ENCODE measurements at places on chromosomes 12 and 14. TPM values are rescaled to one million over a fixed set of nuclear protein-coding genes. Genes with fewer than 3 reads are reported as not detected.

DNA sequence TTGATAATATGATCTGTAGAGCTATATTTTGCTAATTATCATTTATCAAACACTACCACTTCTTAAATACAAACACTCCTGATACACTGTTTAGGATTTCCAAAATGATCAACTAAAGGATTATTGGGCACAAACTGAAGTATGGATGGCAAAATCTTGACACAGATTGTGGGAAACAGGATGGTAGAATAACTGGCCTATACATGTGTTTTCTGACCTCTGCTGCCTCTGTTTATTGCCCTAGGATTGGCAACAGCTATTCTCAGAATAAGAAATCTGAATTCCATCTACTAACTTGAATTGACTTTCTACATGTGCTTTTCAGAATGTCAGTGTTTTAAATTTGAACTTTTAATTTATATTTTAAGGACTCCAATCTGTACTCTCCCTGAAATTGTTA lies 209.1 kb downstream of the MED13L start:
- no peaks in the 10 kb centered on the region for H3K36me3 ChIP-seq
- H3K4me3 ChIP-seq: no peak overlapping the region

GRCh38 chr12:112443916-112444315 lies 25.2 kb downstream of the PTPN11 start:
- no peaks in the 10 kb centered on the region for H3K27me3 ChIP-seq
- H3K4me3 ChIP-seq: no peak overlapping the region
- DNase-seq: no peak
- no peaks in the 10 kb centered on the region for H3K4me1 ChIP-seq
- no peak overlapping the region for H3K27ac ChIP-seq
- 0 out of 2 replicates have a peak, but pooled peaks cover 3% of the 10 kb centered on the region for H3K36me3 ChIP-seq

DNA sequence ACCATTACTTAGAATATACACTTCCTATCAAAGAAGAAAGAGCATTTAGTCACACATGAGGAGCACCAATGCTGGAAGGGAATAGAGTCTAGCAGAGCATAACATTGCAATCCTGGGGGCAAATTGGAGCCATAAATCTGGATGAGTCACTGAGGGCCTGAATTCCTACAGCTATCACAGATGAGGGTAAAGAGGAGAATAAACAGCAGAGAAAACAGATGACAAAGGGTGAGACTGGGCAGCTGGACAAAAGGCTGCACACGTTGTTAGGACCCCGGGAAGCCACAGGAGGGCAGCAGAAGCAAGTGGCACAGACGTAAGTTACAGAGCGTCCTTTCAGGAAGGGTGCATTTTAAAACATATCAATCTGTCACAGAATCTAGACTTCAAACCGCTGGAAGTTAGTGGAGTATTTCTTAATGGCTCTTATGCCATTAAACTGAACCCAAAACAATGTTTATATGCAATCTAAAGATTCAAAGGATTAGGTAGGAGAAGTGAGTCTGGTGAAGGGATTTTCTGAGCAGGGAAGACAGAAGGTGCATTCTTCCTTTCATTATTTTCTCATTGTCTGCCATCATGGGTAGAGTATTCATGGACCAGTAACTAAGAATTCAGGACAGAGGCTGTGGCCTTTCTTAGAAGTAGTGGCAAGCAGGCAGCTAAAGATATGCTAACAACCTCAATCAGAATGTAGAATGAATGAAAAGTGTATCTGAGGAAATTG lies 159.8 kb upstream of the DAAM1 start:
- H3K4me3 ChIP-seq: no peak overlapping the region
- no peak overlapping the region for H3K27ac ChIP-seq
- DNase-seq: peak; percentile 23
- no peaks in the 10 kb centered on the region for H3K27me3 ChIP-seq
- no peaks in the 10 kb centered on the region for H3K4me1 ChIP-seq

DNA sequence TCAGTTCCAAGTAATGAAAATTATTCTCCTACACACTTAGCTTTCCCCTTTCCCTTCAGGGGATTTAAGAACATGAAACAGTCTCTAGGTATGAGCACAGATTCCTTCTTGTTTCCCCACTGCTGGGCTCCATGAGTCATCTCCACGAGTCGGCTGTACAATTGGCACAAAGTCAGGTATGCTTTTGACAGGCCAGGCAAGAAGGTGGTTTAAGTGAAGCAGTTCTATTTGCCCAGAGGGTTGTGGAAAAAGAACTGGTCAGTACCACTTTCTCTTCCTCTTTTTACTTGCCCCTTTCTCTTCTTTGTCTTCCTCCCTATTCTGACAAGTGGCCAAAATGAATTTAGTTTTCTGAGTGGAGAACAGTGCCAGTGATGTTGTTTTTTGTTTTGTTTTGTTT lies 16.3 kb downstream of the DYNC1H1 start:
- H3K27me3 ChIP-seq: no peaks in the 10 kb centered on the region
- H3K4me1 ChIP-seq: no peaks in the 10 kb centered on the region
- no peak overlapping the region for H3K4me3 ChIP-seq
- peaks cover 28% of the 10 kb centered on the region for H3K36me3 ChIP-seq

- no peaks in the 10 kb centered on the region for H3K27me3 ChIP-seq
- no peak overlapping the region for H3K4me3 ChIP-seq
- no peak for DNase-seq
These were observed 178.5 kb downstream of the C12orf42 start for GRCh38 chr12:103317220-103317619.

DNA sequence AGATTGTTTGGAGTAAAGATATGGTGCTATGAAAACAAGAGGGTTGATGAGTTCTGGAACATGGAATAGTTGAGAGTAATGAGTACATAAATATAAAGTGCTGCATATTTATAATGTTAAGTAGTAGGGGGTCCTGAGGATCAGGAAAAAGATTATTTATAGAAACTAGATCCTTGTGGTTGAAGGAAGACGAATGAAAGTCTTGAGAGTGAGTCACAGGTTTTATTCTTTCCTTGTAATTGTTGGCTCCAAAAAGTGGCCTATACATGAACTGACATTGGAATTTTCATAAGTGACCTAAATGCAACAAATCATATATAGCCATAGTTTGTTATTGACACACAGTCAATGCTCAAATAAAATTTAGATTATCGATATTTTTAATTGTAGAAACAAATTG lies 440.4 kb upstream of the PRICKLE1 start:
- H3K27ac ChIP-seq: no peak overlapping the region
- no peaks in the 10 kb centered on the region for H3K27me3 ChIP-seq
- no peak overlapping the region for H3K4me3 ChIP-seq
- DNase-seq: no peak

DNA sequence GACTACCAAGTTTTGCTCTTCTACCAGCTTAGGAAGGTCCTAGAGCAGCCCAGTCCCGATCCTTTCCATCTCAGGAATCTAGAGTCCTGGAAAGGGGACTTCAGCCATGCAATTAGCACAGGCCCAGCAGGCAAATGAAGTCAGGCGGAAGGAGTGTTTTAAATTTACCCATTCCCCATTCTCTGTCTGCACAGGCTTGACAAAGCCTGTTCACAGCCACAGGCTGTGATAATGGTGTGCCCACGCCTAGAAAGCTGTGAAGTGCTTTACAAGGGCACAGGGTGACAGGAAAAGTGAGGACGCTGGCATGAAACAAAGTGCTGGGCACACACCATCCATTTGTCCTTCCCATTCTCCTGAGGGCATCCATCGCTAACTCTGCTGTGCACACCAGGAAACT lies 79.0 kb downstream of the PITPNM2 start:
- H3K27ac ChIP-seq: no peak overlapping the region
- no peak overlapping the region for H3K4me3 ChIP-seq
- peaks cover 11% of the 10 kb centered on the region for H3K4me1 ChIP-seq
- H3K27me3 ChIP-seq: no peaks in the 10 kb centered on the region

DNA sequence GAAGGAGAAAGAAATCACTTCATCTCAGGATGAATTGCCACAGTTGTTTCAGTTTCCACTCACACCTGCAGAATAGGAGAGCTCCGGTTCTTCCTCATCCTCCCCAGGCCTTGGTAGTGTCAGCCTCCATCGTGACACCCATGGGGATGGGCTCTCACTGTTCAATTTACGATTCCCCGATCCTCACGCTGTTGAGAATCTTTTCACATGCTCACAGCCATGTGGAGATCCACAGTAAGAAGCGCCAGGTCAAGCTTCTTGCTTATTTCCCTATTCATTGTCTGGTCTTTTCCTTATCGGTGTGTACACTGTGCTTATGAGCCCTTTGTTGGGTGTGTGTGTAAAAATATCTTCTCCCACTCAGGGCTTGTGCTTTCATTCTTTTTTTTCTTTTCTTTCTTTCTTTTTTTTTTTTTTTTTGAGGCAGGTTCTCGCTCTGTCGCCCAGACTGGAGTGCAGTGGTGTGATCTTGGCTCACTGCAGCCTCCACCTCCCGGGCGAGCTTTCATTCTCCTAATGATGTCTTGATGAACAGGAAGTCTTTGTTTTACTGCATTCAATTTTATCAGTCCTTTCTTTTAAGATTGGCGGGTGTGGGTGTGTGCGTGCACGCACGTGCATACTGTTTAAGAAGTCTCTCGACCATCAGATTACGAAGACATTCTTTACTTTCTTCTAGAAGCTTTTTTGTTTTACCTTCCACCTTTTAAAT lies 21.5 kb downstream of the RIN3 start:
- no peaks in the 10 kb centered on the region for H3K36me3 ChIP-seq
- H3K27me3 ChIP-seq: no peaks in the 10 kb centered on the region
- H3K27ac ChIP-seq: no peak overlapping the region
- no peak for DNase-seq
- no peak overlapping the region for H3K4me3 ChIP-seq

DNA sequence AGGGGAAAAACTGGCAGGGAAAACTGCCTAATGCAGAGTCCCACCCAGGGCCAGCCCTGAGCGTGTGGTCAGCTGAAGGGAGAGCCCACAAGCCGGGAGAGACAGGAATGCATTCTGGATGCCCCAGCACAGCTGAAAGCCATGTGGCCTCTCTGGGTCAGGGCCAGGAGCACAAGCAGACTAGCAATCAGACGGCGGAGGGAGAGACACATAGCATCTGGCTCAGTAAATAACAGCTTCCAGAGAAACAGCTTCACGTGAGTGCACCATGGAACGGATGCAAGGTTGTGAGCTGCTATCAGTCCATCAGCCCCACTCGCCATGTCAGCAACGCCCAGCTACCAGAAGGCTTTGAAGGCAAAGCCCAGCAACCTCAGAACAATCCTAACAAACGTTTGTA lies 28.2 kb upstream of the TMEM106C start:
- H3K4me3 ChIP-seq: no peak overlapping the region
- no peak overlapping the region for H3K27ac ChIP-seq
- DNase-seq: no peak
- no peaks in the 10 kb centered on the region for H3K36me3 ChIP-seq

DNA sequence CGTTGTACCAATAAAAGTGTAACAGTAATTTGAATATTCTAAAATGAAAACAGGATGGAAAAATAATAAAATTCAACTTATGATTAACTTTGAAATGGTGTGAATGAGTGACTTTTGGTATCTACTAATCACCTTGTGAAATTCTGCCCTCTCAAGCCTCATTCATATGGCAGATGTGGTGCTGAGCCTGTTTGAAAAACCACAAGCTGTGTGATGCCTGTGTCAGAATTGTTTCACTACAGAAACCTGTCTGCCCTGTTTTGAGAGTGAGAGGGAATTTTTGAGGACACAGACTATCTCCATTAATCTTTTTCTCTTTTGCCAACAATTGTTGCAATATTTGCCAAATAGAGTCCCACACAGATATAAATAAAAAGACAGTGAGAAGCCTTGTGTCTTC lies 3.9 kb upstream of the RNU6-7 start:
- no peak for DNase-seq
- no peak overlapping the region for H3K4me3 ChIP-seq
- no peaks in the 10 kb centered on the region for H3K36me3 ChIP-seq
- H3K4me1 ChIP-seq: 0 out of 2 replicates have a peak, but pooled peaks cover 4% of the 10 kb centered on the region

DNA sequence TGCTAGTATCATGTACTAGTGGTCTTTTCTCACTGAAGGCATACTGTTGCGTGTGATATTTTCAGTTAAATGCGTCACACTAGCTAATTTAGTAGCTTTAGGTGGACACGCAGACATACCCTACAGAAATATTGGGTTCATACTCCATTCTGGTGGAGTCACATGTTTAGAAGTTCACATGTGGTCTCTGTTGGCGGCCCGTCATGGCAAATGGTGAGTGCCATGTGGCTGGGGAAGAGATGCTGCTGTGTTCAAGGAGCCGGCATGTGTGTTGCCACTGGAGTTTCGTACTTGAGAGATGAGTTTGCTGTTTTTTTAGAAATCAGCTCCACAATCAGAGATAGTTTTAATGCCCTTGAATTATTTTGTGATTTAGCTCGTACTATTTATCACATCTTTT lies 454.6 kb downstream of the PCNX1 start:
- no peaks in the 10 kb centered on the region for H3K36me3 ChIP-seq
- no peak overlapping the region for H3K27ac ChIP-seq
- H3K27me3 ChIP-seq: no peaks in the 10 kb centered on the region

GRCh38 chr12:29698756-29699155 lies 85.0 kb downstream of the TMTC1 start:
- DNase-seq: no peak
- H3K4me1 ChIP-seq: peaks cover 6% of the 10 kb centered on the region
- H3K36me3 ChIP-seq: no peaks in the 10 kb centered on the region
- H3K27me3 ChIP-seq: no peaks in the 10 kb centered on the region
- no peak overlapping the region for H3K27ac ChIP-seq

DNA sequence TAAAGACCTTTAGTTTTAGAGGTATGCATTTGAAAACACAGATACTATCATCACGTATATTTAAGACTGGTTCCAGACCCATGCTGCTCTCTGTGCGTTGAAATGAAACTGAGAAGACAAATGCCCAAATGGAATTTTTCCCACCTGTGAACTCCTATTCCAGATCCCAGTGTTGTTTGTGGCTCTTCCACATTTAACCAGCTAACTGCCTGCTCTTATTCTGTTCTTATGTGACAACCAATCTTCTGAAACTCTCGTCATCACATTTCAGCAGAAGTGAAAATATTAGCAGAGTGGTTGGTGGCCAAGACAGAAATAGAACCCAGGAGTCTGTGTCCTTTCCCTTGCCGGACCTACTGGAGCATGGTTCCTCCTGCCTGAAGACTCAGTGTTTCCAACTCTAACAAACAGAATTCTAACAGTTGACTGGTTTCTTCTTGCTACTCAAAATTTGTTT lies 460.2 kb downstream of the RAD51B start:
- H3K36me3 ChIP-seq: no peaks in the 10 kb centered on the region
- no peak overlapping the region for H3K4me3 ChIP-seq
- H3K4me1 ChIP-seq: peaks cover 15% of the 10 kb centered on the region
- H3K27ac ChIP-seq: no peak overlapping the region

- no peak overlapping the region for H3K4me3 ChIP-seq
- no peak overlapping the region for H3K27ac ChIP-seq
- no peaks in the 10 kb centered on the region for H3K36me3 ChIP-seq
- DNase-seq: no peak
- no peaks in the 10 kb centered on the region for H3K4me1 ChIP-seq
These were observed 160.7 kb upstream of the RTL1 start for GRCh38 chr14:101064121-101064661.

GRCh38 chr12:11716794-11717518 lies 67.5 kb downstream of the ETV6 start:
- H3K27ac ChIP-seq: no peak overlapping the region
- peaks cover 4% of the 10 kb centered on the region for H3K4me1 ChIP-seq
- H3K4me3 ChIP-seq: no peak overlapping the region
- no peak for DNase-seq
- H3K27me3 ChIP-seq: no peaks in the 10 kb centered on the region
- no peaks in the 10 kb centered on the region for H3K36me3 ChIP-seq

PRKD1 gene
- total RNA-seq: 6.8 TPM

FOXN4 gene
- 0.26 TPM for total RNA-seq

GDF3 gene
- 16.8 TPM for total RNA-seq

HPD gene
- 0.56 TPM for total RNA-seq

PLCZ1 gene
- total RNA-seq: not detected

LALBA gene
- not detected for total RNA-seq

GPHN gene
- total RNA-seq: 16.0 TPM

FAR2 gene
- total RNA-seq: 25.3 TPM

FBLN5 gene
- total RNA-seq: 3.5 TPM

PPM1A gene
- total RNA-seq: 51.2 TPM
